Activated T-cell treated with anti-CD3 and anti-CD28 coated beads, Interleukin-2, amount 50 U/mL, for 72 hours (primary cell): ENCODE measurements at places on chromosomes 6 and 20.

DNA sequence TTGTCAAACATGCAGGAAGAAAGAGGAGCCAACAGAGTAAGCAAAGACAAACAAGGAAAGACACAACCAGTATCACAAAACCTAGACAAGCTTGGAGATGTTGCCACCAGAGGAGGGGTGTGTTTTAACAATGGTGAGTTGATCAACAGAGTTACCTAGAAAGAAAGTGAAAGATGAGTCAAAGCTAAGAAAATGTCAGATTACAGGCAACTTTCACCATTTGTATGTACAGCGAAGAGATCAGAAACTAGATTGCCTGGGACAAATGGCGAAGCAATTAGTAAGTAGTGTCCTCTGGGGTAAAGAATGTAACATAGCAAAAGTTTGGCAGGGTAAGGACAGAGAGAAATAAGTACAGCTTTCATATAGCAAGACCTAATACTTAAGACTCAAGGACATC lies 51.6 kb upstream of the POU3F2 start:
- no peak for DNase-seq

GRCh38 chr20:15528391-15529111 lies 1044.7 kb downstream of the KIF16B start:
- DNase-seq: no peak

DNA sequence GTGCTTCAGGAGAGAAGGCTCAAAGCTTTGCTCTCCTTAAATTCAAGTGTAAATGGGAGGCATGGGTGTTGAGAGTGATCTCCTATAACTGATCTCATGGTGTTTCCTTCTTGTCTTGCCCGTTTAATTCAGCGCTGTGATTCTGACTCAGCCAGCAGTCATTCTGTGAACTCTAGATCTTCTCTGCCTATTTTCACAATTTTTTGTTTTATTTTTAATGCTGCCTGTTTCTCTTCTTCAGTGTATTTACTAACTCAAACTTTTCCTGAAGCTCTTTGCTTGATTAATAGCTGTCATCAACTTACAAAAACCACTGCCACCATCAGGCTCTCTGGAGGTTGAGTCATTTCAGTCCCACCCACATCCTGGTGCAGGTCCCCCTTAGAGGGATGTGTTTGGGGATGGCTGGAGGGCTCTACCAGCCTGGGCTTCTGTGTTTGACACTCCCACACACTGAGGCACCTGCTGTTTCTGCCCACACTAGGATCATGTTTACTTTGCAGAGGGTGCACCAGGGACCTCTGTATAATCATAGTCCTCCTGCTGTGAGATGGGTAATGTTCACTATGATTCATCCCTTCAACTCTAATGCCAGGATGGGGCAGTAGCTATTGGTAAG lies 94.0 kb downstream of the SHLD1 start:
- DNase-seq: peak; percentile 77

DNA sequence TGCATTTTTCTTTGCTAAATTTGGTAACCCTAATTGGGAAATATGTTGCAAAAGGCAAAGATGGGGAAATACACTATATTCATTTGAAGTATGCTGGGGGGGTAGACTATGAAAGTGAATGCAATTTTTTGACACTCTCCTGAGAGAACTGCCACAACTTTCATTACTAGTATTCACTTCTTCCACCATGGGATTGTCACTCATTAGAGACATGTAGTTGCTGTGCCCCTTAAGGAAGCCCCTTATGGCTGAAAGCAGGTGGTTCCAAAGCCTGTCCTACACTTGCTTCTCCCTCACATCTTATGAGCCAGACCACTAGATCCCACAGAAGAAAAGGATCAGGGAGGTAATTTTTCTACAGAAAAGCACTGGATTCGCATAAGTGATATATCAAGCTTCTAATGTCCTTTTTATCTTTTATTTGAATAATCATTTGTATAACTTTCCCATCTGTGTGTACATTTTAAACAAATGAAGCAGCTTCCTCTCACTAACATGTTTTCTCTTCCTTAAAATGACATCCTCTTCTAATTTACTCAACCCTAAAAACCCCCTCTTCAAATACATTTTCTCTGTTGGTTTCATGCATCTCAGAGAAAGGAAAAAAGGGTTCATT lies 83.8 kb downstream of the GCLC start:
- no peak for DNase-seq

DNA sequence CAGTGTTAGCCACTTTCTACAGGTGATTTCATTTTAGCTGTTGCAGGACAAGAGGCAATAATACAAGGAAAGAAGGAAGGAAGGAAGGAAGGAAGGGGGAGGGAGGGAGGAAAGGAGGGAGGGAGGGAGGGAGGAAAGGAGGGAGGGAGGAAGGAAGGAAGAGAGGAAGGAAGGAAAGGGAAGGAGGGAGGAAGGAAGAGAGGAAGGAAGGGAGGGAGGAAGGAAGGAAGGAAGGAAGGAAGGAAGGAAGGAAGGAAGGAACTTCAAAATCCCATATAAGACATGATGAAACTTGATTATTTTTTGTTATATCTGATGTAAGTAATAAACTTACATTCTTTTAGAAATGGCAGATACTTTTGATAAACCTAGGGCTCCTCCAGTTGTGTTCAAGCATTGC lies 83.6 kb downstream of the TFAP2B start:
- DNase-seq: no peak

- no peak for DNase-seq
Measured at GRCh38 chr20:12072954-12073264, 155.2 kb downstream of the BTBD3 start.

- DNase-seq: peak; percentile 61
Measured at GRCh38 chr6:138588805-138589434, 89.6 kb upstream of the NHSL1 start.

DNA sequence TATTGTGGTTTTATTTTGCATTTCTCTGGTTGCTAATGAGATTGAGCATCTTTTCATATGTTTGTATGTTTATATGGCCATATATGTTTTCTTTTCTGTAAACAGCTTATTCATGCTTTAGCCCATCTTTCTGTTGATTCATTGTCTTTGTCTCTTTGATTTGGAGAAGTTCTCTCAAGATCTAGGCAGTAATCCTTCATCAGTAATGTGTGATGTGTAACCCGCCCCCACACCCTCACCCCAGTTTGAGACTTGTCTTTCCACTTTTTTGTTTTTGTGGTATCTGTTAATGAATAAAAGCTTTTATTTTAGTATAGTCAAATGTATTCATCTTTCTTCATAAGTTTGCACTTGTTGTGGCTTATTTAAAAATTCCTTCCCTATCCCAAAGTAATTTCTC lies 26.0 kb downstream of the ZC3H12D start:
- no peak for DNase-seq

GRCh38 chr6:149089510-149089909 lies 228.0 kb upstream of the TAB2 start:
- DNase-seq: no peak

GRCh38 chr20:45758096-45758495 lies 33.6 kb downstream of the WFDC3 start:
- no peak for DNase-seq

DNA sequence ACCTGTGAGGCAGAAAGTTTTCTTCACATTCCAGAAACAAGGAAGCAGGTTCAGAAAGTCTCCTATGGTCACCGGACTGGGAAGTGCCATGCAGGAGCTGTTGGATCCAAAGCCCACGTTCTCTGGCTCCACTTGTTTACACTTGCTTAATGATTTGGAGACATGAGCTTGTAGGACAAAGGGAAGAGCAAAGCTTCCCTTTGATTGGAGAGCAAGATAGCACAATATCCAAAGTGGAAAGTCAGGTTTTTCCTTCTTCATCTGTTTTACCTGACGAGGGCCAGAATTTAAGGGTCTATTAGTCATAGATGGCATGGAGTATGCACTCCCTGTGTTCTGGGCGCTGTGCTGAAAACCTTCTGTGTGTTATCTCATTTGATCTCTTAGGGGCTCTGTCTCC lies 81.2 kb downstream of the PDE7B start:
- DNase-seq: no peak
